GM19239 (cell line): ENCODE measurements at places on chromosomes 12 and 14.

GRCh38 chr12:73991138-73991537 is 546.5 kb upstream of the ATXN7L3B start:
- DNase-seq, result no peak

DNA sequence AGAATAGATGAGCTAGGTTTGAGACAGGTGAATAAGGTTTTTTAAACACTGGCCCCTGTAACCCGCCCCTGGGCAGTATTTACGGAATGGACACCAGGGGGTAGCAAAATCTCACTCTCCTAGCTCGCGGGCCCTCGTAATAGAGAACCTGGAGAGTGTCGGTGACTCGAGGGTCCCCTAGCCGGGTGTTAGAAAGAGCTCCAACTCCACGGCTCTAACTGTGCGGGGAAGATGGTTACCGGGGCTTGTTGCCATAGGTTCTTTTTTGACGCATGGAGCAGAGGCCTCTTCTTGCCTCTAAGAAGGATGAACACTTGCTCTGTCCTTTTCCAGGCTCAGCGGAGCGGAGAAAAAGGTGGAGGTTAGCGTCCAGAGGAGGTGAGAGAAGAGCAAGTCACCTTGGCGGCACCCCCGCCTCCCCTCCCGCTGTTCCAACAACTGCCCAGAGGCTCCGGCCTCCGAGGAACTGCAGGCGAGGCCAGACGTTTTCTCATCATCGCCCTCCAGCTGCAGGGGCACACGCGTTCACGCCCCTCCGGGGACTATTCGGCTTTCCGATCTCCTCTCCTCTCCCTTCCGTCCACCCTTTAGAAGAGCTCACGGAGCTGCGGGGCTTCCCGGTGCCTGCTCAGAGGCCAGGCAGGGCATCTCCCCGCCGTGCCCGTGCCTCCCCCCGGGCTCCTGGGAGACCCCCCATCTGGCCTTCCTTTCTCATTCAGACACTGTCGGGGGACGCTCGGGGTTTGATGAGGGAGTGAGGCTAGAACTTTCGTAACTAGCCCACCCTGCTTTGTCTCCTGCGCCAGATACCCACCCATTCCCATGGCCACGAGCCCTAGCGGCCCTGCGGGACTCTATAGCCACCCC is 1.4 kb upstream of the ARHGEF40 start:
- DNase-seq, result no peak

DNA sequence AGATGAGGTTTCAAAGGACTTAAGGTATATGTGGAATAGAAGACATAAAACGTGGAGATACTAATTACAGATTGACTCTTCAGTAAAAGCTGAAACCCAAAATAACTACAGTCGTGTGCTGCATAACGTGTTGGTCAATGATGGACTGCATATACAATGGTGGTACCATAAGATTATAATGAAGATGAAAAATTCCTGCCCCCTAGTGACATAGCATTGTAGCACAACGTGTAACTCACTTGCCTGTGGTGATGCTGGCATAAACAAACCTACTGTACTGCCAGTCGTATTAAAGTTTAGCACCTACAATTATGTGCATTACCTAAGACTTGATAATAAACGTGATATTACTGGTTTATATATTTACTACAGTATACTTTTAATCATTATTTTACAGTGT is 150.3 kb downstream of the LRRK2 start:
- DNase-seq, result no peak

DNA sequence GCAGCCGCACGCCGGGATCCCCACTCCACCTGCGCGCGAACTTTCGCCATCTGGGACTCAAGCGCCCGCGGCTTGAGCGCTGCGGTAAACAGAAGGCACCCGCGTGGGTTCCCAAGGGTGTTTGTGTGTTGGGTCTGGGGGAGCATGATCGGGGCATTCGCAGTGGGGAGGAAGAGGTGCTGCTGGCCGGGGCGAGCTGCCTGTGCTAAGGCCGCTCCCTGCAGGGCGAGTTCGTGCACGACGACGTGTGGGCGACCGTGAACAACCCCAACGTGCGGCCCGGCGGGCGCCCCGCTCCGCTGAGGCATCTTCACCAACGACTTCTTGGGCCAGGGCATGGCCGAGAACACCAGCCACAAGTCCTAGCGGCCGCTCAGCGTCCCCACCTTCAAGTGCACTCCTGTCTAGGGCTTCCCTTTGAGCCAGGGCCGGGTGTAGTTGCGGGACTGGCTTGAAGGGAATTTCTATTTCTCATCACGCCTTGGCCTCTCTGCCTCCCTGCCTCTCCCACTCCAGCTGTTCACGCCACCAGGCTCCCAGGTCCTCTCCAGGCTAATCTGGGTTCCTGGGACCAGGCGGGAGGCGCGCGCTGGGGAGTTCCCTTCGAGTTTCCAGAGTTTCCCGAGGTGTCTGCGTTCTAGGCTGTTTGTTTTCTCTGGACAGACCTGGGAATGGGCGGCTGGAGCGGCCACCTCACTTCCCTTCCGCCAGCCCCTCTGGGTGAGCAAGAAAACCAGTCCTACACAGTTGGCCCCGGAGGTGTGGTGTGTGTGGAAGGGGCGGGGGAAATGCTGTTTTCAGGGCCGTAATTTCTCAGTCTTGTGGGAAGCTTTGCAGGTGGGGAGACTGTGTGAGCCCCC is 417.8 kb upstream of the TMTC1 start:
- DNase-seq, result no peak

DNA sequence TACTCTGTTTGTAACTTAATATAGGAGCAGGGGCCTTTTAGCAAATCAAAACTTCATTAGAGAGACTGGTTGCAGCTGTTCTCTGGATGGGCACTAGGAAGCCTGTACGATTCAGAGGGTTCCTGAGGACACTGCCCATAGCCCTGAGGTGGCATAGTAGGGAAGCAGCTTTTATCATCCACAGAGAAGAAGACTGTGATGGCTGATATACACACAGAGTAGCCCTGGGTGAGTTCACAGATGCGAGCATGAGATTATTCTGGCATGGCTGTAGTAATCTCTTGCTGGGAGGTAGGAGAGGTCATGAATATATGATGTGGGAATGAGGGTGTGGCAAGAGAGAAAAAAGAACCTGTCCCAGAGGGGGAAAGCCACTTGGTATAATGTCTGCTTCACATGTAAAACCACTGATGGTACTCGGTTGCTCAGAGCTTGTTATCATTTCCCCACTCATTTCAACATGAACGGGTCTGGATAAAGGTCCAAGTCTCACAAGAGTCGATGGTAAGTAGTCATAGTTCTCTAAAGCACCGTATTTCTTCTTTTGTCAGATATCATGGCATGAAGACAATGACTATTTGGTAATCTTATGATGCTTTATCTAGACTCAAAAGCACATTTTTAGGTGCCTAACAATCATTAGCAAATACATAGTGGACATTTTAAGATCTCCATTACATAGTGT is 52.0 kb downstream of the PEBP1 start:
- no peak for DNase-seq

- DNase-seq, result no peak
Measured at GRCh38 chr12:26740991-26741390, 92.0 kb downstream of the ITPR2 start.

- no peak for DNase-seq
Measured at GRCh38 chr12:19238540-19238939, 109.0 kb downstream of the PLEKHA5 start.

GRCh38 chr14:27506272-27506671 is 908.4 kb upstream of the NOVA1 start:
- DNase-seq, result no peak

DNA sequence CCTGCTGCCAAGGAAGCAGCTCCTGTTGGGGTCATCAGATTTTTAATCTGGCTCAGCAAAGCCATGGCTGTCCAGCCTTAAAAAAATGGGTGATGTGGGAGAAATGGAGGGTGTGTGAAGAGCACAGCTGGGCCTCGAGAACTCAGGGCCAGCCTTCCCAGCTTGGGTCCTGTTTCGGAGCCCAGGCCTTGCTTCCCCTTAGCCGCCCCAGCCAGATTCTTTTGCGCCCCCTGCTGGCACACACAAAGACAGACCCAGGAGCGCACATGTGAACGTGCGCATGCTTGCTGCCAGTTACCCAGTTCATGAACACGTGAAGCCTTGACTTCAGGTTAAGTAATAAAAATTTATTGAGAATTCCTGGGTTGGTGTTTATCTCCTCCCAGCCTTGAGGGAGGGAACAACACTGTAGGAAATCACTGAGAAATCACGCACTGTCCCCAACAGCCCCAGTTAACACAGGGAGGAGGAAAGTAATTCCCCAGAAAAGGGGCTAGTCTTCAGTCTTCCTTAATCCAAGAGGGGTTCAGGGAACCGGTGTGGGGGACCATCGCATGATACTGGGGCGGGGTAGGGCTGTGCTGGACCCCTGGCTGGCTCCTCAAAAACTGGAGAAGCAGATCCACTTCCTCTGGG is 5.3 kb downstream of the PHB2 start:
- peak; percentile 68 for DNase-seq

- no peak for DNase-seq
Measured at GRCh38 chr14:76958980-76959710, 69.4 kb downstream of the IRF2BPL start.

GRCh38 chr14:29454026-29454693 is 473.5 kb downstream of the PRKD1 start:
- DNase-seq, result no peak

GRCh38 chr12:86216591-86216990 is 39.6 kb downstream of the MGAT4C start:
- no peak for DNase-seq

DNA sequence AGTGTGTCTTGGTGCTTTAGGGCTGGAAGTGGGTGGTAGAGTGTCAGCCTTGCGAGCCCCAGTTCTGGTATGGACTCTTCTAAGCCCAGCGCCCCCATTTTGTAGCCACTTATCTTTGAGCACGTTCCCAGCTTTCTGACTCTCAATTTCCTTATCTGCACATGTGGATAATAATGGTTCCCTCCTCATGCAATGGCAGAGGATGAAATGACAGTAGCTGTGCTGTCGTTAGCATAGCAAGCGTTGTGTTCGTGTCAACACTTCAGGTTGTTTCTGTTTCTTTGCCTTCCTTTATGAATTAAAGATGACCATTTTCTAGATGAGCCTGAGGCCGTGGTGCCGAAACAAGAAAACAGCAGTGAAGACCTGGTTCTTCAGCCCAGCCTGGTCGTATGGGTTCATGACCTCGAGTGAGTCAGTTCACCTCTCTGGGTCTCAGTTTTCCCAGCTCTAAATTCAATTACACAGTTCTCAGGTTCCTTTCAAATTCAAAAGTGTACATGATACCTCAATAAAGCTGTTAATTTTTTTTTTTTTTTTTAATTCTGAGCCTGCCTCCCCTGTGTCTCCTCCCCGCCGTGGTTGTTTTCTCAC is 233.0 kb downstream of the SLC41A2 start:
- DNase-seq, result no peak

GRCh38 chr14:91173221-91173670 is 59.4 kb downstream of the DGLUCY start:
- DNase-seq, result peak; percentile 46

DNA sequence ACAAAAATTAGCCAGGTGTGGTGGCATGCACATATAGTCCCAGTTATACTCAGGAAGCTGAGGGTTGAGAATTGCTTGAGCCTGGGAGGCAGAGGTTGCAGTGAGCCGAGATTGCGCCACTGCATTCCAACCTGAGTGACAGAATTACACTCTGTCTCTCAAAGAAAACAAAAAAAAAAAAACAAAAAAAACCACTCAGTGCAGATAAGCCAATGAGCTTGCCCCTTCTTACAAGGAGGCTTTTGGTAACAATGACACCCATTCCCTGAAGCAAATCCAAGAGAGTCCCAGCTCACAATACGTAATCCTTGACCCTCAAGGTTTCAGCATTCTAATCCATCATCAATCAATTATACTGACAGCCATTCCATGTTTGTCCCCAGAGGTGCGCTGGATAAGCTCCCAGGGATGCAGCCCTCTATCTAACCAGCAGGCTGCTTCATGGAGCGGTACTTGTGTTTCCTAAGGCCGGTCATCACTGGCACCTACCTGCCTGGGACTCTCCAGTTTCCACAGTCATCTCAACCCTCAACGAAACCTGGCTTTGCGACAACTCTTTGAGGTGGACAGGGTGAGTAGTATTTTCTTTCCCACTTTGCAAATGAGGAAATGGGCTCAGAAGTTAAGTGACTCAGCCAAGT is 12.4 kb downstream of the GCN1 start:
- DNase-seq, result no peak

DNA sequence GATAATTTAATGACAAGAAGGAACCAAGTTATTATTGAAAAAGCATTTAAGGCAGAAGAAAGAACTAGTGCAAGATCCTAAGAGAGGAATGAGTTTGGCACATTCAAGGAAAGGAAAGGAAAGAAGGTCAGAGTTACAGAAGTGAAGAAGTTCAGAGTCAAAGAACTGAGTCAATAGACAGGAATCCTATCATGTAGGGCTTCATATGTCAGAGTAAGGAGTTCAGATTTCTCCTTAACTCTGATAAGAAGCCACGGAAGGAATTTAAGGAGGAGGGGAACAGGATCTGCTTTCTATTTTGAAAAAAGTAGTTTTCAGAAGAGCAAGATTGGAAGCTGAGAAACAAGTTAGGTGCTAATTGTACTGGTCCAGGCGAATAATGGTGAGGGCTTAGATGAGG is 223.1 kb upstream of the FOXN3 start:
- DNase-seq, result no peak

GRCh38 chr12:105084251-105085250 is at the start of gene ALDH1L2:
Gene ALDH1L2 (minus strand): TSS chr12:105084458. CDS start chr12:105084436, 22 bp downstream.
- DNase-seq, result peak; percentile 64

GRCh38 chr14:31207287-31207754 is 272 bp downstream of the HECTD1 start:
- no peak for DNase-seq

GRCh38 chr14:95763875-95764274 is 50.0 kb upstream of the TCL1A start:
- DNase-seq, result no peak

- no peak for DNase-seq
Measured at GRCh38 chr12:65432651-65433050, 154.2 kb downstream of the MSRB3 start.

- no peak for DNase-seq
Measured at GRCh38 chr12:46446645-46447044, 74.1 kb upstream of the SLC38A2 start.

GRCh38 chr12:106551410-106551809 is 31.4 kb upstream of the RFX4 start:
- DNase-seq, result no peak

DNA sequence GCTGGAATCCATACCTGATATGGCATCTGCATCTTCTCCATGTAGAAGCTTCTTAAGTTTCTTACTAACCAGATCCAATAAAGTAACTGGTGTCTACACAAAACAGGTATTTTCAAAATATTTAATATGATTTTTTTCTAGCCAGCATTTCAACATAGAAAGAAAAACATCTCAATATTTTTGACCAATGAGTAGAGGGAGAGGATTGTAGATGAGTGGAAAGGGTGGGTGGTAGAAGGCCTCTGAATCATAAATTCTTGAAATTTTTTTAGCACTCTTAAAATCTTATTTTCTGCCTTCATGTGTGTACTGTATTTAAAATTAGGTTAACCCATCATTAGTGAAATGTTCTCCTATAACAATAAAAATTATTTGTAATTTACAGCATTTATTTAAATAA is 18.0 kb downstream of the DEPDC4 start:
- no peak for DNase-seq

DNA sequence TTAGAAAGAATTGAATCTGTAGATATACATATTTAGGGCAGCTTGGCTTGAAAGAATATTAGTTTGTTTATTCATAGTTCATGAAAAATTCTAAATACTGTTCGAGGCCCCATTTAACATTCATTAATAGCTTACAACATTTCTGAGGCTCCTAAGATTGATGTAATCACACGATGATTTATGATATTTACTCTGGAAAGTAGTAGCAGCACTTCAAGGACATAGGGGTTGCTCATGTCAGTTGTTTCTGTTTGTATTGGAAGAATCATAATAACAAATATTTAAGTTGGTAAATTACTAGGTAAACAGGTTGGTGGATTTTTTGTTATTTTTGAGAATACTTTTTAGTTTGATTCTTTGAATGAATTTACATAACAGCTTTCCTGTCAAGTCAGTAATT is 30.4 kb downstream of the CAND1 start:
- DNase-seq, result no peak
